ENCODE measurements at places on chromosomes 13 and 19. TPM values are rescaled to one million over a fixed set of nuclear protein-coding genes. Genes with fewer than 3 reads are reported as not detected.

The PSG6 gene
- not detected for total RNA-seq

The RNF225 gene
- total RNA-seq, result 0.28 TPM

The CXCL17 gene
- total RNA-seq, result not detected

The IGFL1 gene
- total RNA-seq, result not detected

The GNA15 gene
- total RNA-seq, result 2.6 TPM

The PLK5 gene
- not detected for total RNA-seq

The FAM216B gene
- total RNA-seq, result not detected

The SNRPA gene
- total RNA-seq, result 202 TPM

The ZNF540 gene
- 3.2 TPM for total RNA-seq

- H3K4me1 ChIP-seq, result no peaks in the 10 kb centered on the region
- H3K27me3 ChIP-seq, result no peaks in the 10 kb centered on the region
- no peak overlapping the region for H3K27ac ChIP-seq
These were observed 141.5 kb downstream of the TDRD3 start for GRCh38 chr13:60538566-60538965.

GRCh38 chr19:15250640-15250993, 18.4 kb upstream of the EPHX3 start:
- no peak overlapping the region for H3K27ac ChIP-seq
- H3K36me3 ChIP-seq, result peaks cover 71% of the 10 kb centered on the region
- no peak for DNase-seq
- no peaks in the 10 kb centered on the region for H3K4me1 ChIP-seq
- no peak overlapping the region for H3K4me3 ChIP-seq

DNA sequence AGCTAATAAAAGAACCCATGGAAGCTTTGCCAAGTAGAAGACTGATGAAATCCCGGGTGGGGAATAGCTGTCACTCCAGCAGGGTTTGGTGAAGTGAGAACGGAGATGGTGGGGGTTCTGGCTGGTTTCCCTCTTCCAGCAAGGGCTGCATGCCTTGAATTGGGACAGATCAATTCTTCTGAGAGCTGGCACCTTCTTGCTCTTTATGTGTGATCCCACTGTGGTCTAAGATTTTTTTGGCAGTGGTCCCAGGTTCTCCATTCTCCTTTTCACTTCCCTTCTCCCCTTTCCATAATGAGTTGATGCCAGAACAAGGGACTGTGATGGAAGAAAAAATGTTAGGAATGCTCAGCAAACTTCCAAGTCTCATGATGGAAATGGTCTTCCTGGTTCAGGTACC, 50.0 kb downstream of the TNFSF11 start:
- no peak overlapping the region for H3K27ac ChIP-seq
- DNase-seq, result no peak
- H3K27me3 ChIP-seq, result no peaks in the 10 kb centered on the region

DNA sequence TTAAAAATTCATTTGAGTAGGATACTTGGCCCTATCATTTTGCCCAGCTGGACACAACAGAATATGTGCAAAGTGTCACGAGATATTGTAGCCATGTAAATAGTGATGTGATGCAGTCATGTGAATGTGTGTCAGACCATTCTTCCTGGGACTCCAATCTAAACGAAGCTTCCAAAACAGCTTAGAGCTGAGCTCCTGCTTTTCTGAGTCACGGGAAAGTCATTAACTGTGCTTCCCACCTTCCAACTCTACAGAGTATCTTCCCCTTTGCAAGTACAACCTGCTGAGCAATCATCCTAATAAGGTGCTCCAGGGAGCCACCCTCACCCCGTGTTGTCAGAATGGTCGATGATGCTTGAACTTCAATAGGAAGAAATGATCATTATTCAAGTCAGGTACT, 294.7 kb downstream of the MYO16 start:
- H3K4me3 ChIP-seq, result no peak overlapping the region
- no peaks in the 10 kb centered on the region for H3K36me3 ChIP-seq
- no peak overlapping the region for H3K27ac ChIP-seq
- H3K4me1 ChIP-seq, result no peaks in the 10 kb centered on the region
- DNase-seq, result no peak

GRCh38 chr13:113617961-113618360, 33.4 kb downstream of the TFDP1 start:
- no peak overlapping the region for H3K4me3 ChIP-seq
- DNase-seq, result no peak
- H3K27ac ChIP-seq, result no peak overlapping the region
- no peaks in the 10 kb centered on the region for H3K36me3 ChIP-seq

- no peaks in the 10 kb centered on the region for H3K4me1 ChIP-seq
- no peaks in the 10 kb centered on the region for H3K27me3 ChIP-seq
- H3K27ac ChIP-seq, result no peak overlapping the region
- H3K4me3 ChIP-seq, result no peak overlapping the region
These were observed 642.1 kb upstream of the ARGLU1 start for GRCh38 chr13:107209824-107210722.

DNA sequence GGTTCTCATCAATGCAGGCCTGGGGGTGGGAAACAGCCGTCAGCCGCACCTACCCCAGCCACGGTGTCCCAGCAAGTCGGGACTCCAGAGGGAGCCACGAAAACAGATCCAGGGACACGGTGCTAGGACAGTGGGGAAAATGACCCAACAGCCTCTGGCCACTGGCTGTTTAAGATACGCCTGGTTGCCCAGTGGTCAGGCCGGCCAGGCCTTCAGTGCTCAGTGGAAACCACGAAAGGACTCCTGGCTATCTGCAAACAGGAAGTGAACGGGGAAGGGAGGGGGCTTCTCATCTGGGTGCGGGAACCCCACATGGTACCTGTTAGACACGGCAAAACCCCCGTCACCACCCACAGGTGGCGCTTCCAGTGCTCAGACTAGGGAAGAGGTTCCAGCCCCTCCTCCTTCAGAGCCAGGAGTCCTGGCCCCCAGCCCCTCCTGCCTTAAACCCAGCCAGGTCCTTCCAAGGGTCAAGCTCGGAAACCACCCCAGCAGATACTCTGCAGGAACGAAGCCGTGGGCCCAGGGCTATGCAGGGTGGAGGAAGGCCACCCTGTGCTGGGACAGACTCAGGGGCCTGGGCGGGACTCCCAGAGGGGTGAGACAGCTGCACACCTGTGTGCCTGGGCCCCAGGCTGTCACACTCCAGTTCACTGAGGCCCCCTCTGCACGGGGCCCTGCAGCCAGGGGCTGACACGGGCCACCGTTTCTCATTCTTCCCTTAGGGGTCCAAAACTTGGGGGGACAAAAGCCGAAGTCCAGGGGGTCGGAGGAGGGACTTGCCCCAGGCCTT, 4.5 kb downstream of the PPP1R12C start:
- no peaks in the 10 kb centered on the region for H3K36me3 ChIP-seq
- no peak overlapping the region for H3K4me3 ChIP-seq
- H3K27ac ChIP-seq, result no peak overlapping the region
- no peak for DNase-seq
- H3K4me1 ChIP-seq, result peaks cover 15% of the 10 kb centered on the region

DNA sequence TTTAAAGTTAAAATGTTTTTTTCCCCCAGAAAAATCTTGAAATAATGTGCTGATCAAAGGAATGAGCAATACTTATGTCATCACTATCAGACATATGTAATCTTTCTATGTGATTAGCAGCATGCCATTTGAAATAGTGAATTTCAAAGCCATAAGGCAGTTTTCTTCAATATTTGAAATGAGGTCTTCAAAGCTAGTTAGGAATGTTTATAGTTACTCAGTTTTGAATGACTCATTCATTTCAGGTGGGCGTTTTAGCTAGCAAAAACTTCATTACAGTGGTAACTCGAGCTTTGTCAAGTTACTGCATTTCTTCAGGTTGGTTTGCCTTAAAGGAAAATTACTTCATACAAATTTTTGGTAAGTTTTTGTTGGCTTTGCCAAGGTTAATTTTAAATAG, 102.1 kb downstream of the ATP8A2 start:
- no peaks in the 10 kb centered on the region for H3K36me3 ChIP-seq
- no peaks in the 10 kb centered on the region for H3K4me1 ChIP-seq
- DNase-seq, result no peak
- peaks cover 11% of the 10 kb centered on the region for H3K27me3 ChIP-seq
- H3K27ac ChIP-seq, result no peak overlapping the region

- peak; percentile 91 for DNase-seq
- H3K36me3 ChIP-seq, result peaks cover 22% of the 10 kb centered on the region
- H3K27me3 ChIP-seq, result no peaks in the 10 kb centered on the region
These were observed 1.5 kb downstream of the MIR17HG start for GRCh38 chr13:91348906-91349435.

- H3K27ac ChIP-seq, result no peak overlapping the region
- no peak overlapping the region for H3K4me3 ChIP-seq
- peaks cover 18% of the 10 kb centered on the region for H3K27me3 ChIP-seq
- H3K4me1 ChIP-seq, result no peaks in the 10 kb centered on the region
These were observed 23.5 kb downstream of the SHANK1 start for GRCh38 chr19:50696094-50696483.

- no peaks in the 10 kb centered on the region for H3K27me3 ChIP-seq
- no peak overlapping the region for H3K4me3 ChIP-seq
- H3K36me3 ChIP-seq, result no peaks in the 10 kb centered on the region
- DNase-seq, result no peak
- no peaks in the 10 kb centered on the region for H3K4me1 ChIP-seq
- no peak overlapping the region for H3K27ac ChIP-seq
These were observed 50.8 kb downstream of the MBD3L2B start for GRCh38 chr19:6970443-6970842.

- no peak overlapping the region for H3K27ac ChIP-seq
- no peak overlapping the region for H3K4me3 ChIP-seq
- no peaks in the 10 kb centered on the region for H3K36me3 ChIP-seq
- no peaks in the 10 kb centered on the region for H3K27me3 ChIP-seq
- no peak for DNase-seq
These were observed 187.9 kb upstream of the TSHZ3 start for GRCh38 chr19:31537136-31537535.

GRCh38 chr13:39284801-39285388, 246.6 kb downstream of the NHLRC3 start:
- DNase-seq, result no peak
- H3K27me3 ChIP-seq, result no peaks in the 10 kb centered on the region
- H3K27ac ChIP-seq, result no peak overlapping the region
- no peak overlapping the region for H3K4me3 ChIP-seq

DNA sequence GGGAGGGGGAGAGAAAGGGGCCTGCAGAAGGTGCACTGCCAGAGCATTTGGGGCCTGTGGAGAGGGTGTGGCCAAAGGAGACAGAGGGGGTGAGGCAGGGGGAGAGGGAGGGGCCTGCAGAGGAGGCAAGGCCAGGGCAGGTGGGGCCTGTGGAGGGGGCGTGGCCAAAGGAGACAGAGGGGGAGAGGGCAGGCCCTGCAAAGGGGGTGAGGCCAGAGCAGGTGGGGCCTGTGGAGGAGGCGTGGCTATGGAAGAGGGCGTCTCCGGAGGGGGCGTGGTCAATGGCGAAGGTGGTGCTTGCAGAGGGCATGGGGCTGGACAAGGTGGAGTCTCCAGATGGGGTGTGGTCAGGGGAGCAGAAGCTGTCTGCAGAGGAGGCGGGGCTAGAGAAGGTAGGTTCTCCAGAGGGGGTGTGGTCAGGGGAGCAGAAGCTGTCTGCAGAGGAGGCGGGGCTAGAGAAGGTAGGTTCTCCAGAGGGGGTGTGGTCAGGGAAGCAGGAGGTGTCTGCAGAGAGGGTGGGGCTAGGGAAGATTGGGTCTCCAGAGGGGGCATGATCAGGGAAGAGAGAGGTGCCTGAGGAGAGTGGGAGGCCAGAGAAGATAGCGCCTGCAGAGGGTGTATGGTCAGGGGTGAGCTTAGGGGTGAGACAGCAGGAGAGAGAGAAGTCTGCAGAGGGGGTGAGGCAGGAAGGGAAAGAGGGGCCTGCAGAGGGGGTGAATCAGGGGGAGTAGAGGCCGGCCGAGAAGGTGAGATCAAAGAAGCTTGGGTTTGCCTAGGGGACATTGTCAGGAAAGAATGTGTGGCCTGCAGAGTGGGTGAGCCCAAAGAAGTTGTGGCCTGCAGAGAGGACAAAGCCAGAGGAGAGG, 3.4 kb downstream of the PRR36 start:
- peaks cover 24% of the 10 kb centered on the region for H3K27me3 ChIP-seq
- H3K27ac ChIP-seq, result peak overlapping the region; percentile 57
- peaks cover 31% of the 10 kb centered on the region for H3K4me1 ChIP-seq
- peak; percentile 48 for DNase-seq
- H3K36me3 ChIP-seq, result no peaks in the 10 kb centered on the region

GRCh38 chr19:11479090-11479897, 1.6 kb downstream of the ELAVL3 start:
- H3K4me1 ChIP-seq, result peaks cover 23% of the 10 kb centered on the region
- H3K4me3 ChIP-seq, result no peak overlapping the region
- no peak overlapping the region for H3K27ac ChIP-seq

DNA sequence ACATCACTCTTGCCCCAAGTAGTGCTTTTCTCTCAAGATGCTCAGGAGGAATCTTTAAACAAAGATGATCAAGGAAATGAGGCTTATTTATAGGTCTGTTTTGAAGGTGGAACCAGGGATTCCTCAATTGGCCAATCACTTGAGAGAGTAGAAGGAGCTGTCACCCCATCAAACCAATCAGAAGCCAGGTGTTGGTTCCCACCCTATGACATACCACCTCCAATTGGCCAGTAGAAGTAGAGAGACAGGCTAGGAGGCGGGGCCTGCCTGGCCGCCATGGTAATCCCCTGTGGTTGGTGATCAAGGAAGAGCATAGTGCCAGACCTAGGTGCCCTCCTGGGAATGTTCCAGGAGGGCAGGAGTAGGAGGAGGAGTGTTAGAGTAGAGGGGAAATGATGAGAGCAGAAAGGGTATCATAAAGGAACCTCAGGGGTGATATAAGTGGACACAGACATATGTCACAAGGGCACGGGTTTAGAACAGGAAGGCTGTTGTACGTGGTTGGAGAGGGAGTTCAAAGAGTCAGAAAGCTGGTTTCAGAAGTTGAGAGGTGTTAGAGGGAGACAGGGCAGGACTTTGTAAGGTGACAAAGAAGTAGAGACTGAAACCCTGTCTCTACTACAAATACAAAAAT, 10.5 kb downstream of the PMIS2 start:
- no peak for DNase-seq
- no peaks in the 10 kb centered on the region for H3K36me3 ChIP-seq
- H3K27ac ChIP-seq, result no peak overlapping the region
- no peaks in the 10 kb centered on the region for H3K4me1 ChIP-seq

GRCh38 chr13:114275304-114275703, 6.1 kb upstream of the UPF3A start:
- H3K36me3 ChIP-seq, result peaks cover 8% of the 10 kb centered on the region
- no peak overlapping the region for H3K4me3 ChIP-seq
- DNase-seq, result no peak
- H3K4me1 ChIP-seq, result peaks cover 19% of the 10 kb centered on the region

DNA sequence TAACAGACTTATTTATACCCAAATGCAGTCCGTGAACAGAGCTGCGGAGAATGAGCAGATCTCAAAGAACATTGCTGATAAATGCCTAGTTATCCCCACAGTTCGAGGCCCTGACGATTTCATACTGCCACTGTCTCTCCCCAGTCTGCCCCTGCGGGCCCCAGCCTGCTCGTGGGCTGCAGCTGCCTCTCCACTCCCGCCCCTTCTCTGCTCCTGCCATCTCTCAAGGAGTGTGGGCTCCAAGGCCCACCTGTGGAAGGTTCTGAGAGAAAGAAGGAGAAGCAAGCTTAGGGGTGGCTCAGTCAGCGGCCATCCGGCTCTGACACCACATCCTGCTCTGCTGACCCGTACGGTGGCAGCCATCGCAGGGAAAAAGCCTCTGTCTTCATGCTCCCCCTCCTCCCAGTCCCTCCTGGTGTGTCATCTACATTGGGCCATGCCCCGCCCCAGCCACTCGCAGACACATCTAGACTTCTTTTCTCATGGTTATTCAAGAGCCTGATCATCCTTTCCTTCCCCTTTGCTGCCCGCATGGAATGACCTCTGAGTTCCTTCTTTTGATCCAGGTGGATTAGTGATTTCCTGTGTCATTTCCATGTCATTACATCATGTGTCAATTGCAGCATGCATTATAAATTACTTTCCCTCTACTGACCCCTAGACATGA, 52.0 kb downstream of the EPS15L1 start:
- H3K27me3 ChIP-seq, result no peaks in the 10 kb centered on the region
- DNase-seq, result no peak
- peaks cover 23% of the 10 kb centered on the region for H3K36me3 ChIP-seq
- no peak overlapping the region for H3K27ac ChIP-seq
- H3K4me1 ChIP-seq, result peaks cover 7% of the 10 kb centered on the region
